ENCODE measurements at places on chromosomes 5 and 9.

DNA sequence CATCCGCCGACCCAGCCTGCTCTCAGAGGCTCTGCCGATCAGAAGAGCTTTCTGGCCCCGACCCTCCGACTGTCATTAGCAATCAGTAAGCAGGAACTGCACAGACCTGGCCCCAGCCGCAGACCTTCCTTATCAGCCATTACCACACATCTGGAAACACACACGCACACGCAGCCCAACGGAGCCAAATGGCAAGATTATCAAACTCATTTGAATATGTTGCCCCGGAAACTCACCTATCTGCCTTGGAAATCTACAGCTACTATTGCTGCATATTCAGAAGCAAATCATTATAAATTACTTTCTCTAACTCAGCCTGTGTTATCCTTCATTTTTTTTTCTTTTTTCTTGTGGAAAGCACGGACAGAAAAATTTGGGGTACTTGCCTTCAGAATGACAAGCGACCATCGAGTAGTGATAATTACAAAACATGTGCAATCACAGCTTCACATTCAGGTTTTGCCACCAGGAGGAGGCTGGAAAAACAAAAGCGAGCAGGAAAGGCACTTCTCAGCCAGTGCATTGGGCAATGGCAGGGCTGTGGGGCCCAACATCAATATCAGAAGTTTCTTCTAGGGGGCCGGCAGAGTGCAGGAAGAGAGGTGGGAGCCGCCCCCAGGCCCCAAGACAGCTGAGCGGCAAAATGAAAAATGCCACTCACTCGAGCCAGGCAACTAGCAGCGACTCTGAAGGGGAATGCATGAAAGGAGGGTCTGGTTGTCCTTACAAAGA, 122.3 kb downstream of the VAV2 start:
- DNase-seq = no peak

GRCh38 chr5:177365845-177366527, 8.3 kb downstream of the RGS14 start:
- no peak for DNase-seq

GRCh38 chr9:95048225-95049087, 269.1 kb downstream of the FANCC start:
- DNase-seq = peak; percentile 40

GRCh38 chr5:138752341-138752950, 779 bp upstream of the CTNNA1 start:
- no peak for DNase-seq

DNA sequence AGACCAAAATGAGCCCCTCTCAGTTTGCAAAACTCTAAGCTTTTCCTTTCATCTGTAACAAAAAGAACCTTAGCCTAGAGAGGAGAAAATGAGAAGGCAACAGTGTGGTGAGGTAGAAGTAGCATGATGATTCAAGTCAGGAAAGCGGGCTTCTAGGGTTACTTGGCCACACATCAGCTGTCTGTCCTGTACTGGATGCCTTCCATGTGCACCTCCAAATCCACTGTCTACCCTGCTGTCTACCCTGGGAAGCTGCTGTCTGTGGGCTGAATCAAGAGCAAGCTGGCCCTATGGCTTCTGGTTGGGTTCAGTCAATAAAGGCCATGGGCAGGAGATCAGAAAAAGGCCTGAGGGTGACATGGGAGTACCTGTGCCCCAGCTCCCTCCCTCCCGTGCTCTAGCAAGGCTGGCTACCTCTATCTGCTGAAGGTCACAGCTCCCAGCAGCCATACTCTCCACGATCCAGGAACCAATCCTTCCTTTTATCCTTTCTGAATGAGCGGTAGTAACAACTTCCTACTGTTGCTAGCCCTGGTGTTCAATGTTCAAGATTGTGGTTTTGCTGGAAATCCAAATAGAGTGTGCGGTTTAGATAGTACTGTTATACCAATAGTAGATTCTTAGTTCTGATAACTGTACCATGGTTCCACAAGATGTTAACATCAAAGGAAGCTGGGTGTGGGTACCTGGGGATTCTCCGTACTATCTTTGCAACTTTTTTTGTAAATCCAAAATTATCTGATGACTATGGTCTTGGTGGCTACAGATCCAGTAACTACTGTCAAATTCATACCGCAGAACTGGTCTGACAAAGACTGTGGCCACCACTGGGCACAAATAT, 191.0 kb downstream of the ESM1 start:
- no peak for DNase-seq

DNA sequence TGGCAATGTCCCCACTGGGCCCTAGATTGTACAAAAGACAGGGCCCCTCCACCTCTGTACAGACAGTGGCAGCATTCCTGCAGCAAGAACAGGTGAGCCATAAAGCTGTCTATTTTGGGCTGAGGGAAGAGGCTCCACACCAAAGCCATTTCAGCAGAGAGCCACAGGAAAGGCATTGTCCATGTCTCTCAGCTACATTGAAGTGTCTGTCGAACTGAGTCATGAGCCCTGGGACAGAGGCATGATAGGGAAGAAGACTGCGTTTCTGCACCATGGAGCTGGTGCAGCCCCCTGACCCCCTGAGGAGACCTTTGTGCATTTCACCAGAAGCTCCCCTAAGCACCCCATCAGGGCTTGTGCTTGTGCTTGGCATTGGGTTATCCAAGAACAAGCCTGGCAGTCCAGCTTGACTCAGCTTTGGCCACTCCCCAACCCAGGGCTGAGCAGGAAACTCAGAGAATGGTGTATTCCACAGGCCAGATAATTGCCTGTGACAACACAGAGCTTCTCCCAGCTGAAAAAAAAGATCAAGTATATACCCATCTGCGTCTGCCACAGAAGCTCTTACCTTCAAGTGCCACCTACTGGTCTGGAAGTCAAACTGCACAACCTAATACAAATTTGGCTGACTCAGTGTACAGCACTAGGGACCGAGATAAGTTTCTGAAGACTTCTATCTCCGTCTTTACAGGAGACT, 5.9 kb upstream of the FRMD3 start:
- DNase-seq = no peak

DNA sequence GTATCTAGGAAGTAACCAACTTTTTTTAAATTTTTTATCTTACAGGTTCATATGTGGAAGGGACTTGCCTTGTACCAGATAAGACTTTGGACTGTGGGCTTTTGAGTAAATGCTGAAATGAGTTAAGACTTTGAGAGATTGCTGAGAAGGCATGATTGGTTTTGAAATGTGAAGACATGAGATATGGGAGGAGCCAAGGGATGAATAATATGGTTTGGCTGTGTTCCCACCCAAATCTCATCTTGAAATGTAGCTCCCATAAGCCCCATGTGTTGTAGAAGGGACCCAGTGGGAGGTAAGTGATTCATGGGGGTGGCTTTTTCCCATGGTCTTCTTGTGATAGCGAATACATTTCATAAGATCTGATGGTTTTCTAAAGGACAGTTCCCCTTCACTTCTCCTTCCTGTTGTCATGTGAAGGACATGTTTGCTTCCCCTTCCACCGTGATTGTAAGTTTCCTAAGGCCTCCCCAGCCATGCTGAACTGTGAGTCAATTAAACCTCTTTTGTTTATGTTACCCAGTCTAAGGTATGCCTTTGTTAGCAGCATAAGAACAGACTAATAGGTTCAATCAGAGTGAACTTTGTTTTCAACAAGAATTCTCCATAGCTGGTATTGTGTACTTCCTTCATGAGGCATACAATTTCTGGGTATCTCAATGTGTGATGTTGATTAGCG, 535.6 kb upstream of the MEF2C start:
- DNase-seq = no peak

DNA sequence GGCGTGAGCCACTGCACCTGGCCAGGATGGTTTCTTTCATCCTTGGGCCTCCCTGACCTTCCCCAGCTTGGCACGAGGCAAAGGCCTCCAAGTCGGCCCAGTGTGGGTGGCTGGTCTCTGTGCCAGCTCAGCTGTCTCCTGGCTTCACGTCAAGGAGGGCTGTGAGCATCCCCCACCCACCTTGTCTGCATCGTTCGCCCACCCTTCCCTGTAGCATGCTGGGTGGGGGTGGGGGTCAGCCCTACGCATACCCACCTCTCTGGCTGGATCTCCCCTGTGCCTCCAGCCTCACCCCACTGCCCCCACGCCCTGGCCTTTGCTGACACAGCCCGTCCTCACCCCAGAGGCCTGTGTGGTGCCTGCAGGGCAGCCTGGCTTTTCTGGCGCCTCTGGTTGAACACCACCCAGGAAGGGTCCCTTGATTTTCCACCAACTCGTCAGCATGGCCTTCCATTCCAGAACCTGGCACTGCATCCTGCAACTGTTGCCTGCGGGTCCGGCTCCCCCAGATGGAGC, 8.8 kb upstream of the WDR5 start:
- no peak for DNase-seq

GRCh38 chr9:124983698-124984097, 42.8 kb upstream of the GOLGA1 start:
- DNase-seq = no peak

GRCh38 chr5:1415059-1415425, 30.2 kb downstream of the SLC6A3 start:
- no peak for DNase-seq

GRCh38 chr5:68460147-68460798, 244.7 kb downstream of the PIK3R1 start:
- DNase-seq = no peak

DNA sequence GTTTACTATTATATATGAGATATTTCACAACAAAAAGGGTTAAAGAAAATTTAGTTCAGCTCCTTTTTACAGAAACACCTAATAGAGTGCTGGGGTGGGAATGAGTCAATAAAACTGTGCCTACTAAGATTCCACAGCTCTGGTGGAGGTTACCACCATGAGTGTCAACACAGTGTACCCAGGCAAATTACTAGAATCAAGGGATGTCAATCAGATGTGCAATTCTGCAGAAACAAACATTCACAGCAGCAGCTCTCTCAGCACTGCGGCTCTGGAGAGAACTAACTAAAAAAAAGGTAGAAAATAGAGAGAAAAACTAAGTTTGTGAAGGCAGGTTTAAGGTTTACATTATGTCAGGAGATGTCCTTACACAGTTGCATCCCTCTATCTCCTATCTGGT, 1313.0 kb downstream of the MAT2B start:
- DNase-seq = no peak

DNA sequence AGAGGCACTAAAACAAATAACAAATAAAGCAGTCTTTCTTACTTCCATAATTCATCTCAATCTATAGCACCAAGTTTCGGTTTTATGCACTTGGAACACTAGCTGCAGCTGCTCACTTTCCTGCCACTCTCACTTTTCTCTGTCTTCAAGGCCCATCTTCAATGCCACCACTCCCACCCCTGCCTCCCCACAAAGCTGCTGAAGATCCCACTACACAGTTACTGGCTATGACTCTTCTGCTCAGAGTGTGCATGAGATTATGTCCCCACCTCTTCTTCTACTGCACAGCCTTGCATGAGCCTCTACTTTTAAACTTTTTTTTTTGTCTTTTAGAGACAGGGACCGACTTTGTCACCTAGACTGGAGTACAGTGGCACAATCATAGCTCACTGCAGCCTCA, 77.4 kb downstream of the SAXO1 start:
- no peak for DNase-seq

DNA sequence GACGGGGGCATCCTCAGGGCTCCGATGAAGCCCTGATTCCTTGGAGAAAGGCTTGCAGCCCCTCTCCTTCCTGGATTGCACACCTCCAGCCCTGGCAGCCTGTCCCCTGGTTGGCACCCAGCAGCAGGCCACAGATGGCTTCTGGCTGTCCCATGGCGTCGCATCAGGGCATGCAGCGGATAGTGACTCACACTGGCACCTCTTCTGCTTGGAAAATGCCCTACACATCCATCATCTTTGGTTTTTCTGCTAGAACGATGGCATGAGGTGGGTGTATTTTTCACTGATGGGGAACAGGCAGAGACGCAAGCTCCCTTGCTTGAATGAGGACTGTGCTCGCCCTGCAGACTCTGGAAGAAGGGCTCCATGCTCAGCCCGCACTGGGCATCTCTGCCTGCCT, 23.2 kb upstream of the IER5L start:
- no peak for DNase-seq

GRCh38 chr9:16103620-16104397, 551.0 kb downstream of the CCDC171 start:
- DNase-seq = no peak

DNA sequence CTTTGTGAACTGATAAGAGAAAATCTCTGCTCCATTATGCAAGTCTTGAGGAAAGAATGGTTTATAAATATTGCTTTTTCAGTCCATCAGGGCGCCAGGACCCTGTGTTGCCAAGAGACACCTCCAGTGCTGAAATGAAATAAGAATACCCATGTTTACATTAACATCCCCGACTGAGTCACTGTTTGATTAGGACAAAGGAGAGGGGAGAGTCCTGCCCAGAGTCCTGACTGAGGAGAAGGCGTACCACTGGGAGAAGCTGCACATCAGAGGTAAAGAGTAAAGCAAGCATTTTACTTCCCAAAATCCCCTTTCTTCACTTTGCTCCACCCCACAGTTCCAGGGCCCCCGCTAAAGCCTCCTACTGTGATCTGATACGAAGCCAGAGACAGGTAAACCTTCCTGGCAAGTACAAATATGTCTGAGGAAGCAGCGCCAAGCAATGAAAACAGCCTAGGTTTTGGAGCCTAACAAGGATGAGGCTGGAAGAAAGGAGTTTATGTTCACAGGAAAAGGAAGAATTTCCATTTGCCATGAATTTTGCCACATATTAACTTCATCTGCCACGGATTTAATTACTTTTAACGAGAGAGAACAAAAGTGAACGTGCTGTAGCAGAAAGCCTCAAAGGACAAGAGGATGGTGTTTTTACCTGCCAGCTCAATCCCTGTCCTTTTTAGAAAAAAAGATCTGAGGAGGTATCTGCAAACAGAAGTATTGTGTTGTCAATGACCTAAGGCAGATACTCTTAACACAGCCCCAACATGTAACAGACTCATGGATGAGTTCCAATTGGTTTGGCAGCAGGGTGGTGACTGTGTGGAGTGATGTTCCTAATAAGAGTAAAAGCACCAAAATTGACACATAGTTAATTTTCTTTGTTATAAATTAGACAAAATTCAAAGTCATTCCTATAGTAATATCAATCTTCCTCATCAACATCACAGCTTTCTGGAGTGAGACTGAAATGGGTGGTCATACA, 209.4 kb upstream of the TLE4 start:
- DNase-seq = no peak

GRCh38 chr9:91681461-91682305, 258.1 kb upstream of the NFIL3 start:
- DNase-seq = peak; percentile 43

- DNase-seq = no peak
Observed at GRCh38 chr9:33471361-33471760, 2.4 kb downstream of the NOL6 start.

DNA sequence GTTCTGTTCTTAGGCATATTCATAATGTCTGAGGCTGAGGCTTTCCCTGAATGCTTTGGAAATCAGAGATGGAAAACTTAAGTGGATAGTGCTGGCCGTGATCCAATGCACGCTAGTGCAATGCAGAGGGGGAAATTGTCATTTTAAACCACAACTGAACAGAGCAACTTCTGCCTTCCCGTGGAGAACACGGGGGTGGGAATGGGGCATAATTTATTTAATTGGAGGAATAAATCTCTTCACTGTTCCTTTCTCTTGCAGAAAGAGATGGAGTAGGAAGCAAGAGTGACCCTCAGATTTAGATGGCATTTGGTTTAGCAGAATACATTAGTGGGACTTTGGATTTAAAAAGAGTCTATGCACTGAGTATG, 22.9 kb upstream of the NREP start:
- no peak for DNase-seq

- no peak for DNase-seq
Observed at GRCh38 chr5:95734906-95735305, 3.8 kb downstream of the RHOBTB3 start.
